WERI-Rb-1 (cell line): ENCODE measurements at places on chromosomes 16 and 17.

DNA sequence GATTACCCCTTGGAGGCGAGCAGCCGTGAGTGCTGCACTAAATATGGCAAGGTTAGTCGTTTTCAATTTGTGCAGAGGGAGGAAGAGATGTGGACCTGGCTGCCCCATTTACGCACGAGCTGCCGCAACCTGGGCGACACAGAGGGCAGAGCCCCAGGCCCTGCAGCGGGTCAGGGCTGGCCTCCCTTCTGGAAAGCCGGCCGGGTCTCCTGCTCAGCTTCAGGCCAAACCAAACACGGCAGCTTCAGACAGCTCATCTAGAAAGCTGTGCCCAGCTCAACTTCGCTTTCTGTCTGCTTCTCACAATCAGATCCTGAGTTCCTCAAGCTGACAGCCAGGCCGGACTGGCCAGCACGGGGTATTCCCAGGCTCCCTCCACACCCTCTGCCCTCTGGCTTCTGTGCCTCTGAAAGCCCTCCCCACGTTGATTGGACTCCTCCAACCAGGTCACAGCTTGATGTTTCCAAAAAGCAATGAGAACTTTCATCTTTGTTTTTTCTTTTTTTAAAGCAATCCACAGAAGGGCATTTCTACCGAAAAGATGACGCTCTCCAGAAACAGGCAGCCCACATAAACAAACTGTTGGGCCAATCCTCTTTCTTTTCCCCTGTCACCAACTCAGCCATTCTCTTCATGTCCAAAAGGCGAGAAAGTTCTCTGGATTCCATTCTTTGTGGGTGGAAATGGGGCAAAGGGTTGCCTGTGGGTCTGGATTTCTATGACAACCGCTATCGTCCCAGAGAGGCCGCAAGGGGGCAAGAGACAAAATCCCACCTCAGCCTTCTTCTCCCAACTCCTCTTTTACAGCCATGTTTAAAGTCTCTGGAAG, 189.0 kb downstream of the ZFHX3 start:
- DNase-seq: no peak

DNA sequence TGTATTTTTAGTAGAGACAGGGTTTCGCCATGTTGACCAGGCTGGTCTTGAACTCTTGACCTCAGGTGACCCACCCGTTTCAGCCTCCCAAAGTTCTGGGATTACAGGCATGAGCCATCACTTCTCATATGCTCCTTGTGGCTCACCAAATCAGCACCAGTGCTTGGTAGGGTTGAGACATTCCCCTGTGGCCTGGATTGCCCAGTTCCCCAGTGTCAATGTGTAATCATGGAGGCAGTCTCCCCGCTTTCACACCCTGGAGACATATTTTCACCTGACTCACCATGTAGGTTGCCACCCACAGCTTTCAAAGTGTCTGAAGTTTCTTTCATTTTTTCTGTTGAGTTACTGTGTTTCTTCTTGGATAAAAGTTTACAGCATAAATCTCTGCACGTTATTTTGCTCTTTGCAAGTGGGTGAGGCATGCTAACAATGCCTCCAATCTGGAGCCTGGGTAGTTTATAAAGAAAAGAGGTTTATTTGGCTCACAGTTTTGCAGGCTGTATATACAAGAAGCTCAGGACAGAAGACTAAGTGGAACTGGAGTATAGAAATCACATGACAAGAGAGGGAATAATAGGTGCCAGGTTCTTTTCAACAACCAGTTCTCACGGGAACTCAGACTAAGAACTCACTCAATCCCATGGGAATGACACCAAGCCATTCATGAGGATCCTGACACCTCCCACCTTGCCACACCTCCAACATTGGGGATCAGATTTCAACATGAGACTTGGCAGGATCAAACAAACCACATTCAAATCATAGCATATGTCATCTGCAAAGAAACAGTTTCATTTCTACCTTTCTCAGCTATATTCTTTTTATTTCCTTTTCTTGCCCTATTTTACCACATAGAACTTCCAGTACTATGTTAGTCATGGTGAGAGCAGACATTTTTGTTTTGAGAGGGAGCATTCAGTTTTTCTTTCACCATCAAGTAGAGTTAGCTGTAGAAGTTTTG, 113.2 kb downstream of the PHKB start:
- DNase-seq: no peak

- no peak for DNase-seq
Observed at GRCh38 chr17:17156107-17156506, 50.0 kb downstream of the PLD6 start.

- DNase-seq: peak; percentile 79
Observed at GRCh38 chr17:2776589-2777241, 19.5 kb upstream of the RAP1GAP2 start.

GRCh38 chr17:76265624-76266243, 586 bp downstream of the UBALD2 start:
- DNase-seq: peak; percentile 45

DNA sequence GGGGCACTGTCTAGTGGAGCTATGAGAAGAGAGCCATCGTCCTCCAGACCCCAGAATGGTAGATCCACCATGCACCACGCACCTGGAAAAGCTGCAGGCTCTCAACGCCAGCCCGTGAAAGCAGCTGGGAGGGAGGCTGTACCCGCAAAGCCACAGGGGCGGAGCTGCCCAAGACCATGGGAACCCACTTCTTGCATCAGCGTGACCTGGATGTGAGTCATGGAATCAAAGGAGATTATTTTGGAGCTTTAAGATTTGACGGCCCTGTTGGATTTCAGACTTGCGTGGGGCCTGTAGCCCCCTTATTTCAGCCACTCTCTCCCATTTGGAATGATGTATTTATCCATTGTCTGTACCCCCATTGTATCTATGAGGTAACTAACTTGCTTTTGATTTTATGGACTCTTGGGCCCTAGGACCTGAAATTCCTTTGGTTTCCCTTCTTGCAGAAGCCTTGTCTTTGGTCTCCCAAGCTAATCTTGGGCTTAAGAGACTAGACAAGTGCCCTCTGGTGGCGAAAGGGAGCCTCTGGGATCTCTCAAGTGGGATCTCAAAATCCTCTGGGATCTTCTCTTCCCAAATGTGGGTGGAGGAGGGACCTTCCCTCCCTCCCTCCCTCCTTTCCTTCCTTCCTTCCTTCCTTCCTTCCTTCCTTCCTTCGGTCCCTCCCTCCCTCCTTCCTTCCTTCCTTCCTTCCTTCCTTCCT, 58.2 kb upstream of the HAPSTR1 start:
- DNase-seq: peak; percentile 73

- no peak for DNase-seq
Observed at GRCh38 chr16:49460786-49461470, 87.3 kb downstream of the C16orf78 start.

GRCh38 chr17:74776990-74777389, 845 bp upstream of the NAT9 start:
- DNase-seq: no peak

GRCh38 chr17:18105027-18105426, 3.5 kb upstream of the MYO15A start:
- peak; percentile 73 for DNase-seq

DNA sequence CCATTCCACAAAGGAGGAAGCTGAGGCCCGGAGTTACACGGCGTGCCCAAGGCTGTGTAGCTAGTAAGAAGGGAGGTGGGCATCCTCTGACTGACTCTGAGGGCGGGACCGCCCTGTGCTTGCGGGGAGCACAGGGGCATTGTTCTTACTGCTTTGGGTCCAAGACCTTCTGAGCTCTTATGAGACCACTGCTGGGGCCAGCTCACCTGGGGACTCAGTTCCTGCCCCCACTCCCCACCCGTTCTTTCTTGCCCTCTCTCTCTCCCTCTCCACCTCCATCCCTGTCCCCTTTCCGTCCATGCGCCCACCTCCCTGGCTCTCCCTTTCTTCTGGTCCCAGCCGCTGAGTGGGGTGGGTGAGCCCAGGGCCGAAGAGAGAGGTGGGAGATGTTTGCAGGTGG, 19.6 kb downstream of the CCR7 start:
- DNase-seq: no peak

- DNase-seq: no peak
Observed at GRCh38 chr16:6827931-6828330, 504.7 kb upstream of the RBFOX1 start.

GRCh38 chr16:67389911-67390815, 3.1 kb downstream of the TPPP3 start:
- DNase-seq: no peak
